ENCODE measurements at places on chromosomes 5 and 9.

GRCh38 chr5:135990528-135991255 is 35.9 kb upstream of the LECT2 start:
- no peak for DNase-seq

GRCh38 chr5:143657647-143658285 is 154.2 kb upstream of the HMHB1 start:
- DNase-seq, result no peak

DNA sequence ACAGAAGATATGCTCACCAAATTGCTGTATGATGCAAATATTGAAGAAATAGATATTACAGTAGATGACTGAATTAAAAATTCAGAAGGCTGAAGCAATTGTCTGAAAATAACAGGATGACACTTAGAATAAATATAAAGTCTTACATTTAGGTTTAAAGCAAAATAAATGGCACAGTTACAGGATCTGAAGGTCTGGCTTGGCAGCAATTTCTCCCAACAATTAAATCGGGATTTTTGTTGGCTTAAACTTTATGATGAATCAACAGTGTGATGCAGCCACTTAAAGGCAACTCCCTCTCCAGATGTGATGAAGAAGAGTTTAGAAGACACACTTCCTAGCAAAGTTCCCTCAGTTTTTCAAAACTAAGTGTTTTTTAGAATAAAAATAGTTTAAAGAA is 80.5 kb downstream of the NREP start:
- no peak for DNase-seq

- no peak for DNase-seq
These were observed 67.6 kb downstream of the ARHGEF28 start for GRCh38 chr5:73693573-73694061.

- DNase-seq, result peak; percentile 63
These were observed 33.5 kb downstream of the SEMA4D start for GRCh38 chr9:89464300-89464901.

DNA sequence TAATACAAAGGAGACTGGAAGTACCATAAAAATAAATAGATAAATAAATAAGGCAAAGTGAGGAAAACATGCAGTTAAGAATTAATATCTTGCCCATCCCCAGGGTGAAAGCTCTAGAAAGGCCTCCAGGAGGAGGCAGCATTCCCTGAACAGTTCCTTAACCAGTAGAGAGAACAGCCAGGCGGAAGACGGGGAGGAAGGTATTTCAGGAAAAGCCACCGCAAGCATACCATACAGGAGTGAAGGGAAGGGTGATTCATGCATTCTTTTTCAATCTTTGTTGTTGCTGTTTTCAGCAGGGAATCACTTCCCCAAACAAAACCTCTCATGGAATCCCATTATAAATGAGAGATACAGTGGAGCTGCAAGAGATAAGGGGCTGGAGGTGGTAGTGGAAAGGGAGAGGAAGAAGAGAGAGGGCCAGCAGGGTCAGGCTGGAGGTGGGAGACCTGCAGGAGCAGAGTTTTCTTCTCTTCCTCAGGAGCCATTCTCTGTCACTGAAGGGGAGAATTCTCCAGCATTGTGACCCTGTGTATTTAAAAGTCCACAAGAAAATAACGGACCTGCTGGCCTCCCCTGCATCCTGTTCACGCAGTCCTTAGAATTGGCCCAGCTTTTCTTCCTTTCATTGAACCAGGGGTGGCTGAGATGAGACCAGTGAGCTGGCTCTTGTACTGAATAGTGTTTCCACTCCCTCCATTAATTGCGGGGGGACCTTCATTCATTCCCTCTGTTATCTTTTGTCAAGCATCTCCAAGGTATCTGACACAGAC is 255.9 kb downstream of the FAM114A2 start:
- no peak for DNase-seq

DNA sequence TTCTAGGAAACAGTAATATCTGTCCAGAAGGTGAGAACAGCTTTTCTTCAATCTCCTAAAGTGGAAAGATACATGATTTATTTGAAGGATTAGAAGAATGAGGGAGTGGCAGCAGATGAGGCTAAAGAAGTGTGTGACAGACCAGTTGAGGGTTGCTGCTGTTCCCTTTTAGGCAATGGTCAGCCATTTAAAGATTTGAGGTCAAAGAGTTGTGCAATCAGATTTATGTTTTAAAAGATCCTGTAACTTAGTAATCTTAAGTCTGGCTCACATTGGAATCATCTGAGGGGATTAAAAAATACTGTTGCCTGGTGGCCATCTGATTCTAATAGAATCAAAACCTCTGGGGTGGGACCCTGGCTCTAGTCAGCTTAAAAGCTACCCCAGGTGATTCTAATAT is 4.3 kb upstream of the SGCD start:
- no peak for DNase-seq

DNA sequence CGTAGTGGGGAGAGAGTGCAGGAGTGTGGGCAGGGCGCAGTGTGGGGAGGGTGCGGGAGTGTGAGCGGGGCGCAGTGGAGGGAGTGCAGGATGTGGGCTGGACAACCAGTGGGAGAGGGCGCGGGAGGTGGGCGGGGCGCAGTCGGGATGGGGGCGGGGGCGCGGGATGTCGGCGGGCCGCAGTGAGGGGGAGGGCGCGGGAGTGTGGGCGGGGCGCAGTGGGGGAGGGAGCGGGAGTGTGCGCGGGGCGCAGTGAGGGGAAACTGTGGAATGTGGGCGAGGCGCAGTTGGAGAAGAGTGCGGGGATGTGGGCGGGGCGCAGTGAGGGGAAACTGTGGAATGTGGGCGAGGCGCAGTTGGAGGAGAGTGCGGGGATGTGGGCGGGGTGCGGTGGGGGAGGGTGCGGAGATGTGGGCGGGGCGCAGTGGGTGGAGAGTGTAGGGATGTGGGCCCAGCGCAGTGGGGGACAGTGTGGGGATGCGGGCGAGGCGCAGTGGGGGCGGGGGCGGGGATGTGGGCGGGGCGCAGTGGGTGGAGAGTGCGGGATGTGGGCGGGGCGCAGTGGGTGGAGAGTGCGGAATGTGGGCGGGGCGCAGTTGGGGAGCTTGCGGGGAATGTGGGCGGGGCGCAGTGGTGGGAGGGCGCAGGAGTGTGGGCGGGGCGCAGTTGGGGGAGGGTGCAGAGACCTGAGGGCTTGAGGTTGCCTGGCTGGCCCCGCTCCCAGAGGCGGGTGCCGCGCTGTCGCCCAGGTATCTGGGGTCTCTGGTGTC is at the start of gene NXNL2:
Gene NXNL2 (plus strand): TSS at position 723 of the 770 bp plus-strand sequence. CDS start 257 bp downstream, outside the sequence.
- DNase-seq, result peak; percentile 36
